ENCODE measurements at places on chromosomes 13 and 19.

- DNase-seq: no peak
Observed at GRCh38 chr13:92224052-92224821, 825.8 kb downstream of the GPC5 start.

DNA sequence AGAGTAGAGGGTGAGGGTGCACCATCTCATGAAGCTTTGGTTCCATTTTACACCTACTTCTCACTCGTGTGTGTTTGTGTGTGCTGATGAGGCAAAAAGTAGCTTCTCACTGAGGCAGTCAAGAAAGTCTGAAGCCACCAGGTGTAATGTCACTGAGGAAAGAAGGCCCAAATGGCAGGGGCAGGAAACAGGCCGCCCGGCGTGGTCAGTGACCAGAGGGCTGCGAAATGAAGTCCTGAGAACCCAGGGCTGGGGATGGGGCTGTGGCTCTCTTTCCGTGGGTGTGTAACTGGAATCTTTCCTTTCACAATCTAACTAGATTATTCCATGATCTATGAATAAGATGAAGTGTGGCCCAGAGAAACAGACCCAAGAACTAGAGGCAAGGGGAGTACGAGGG lies 25.5 kb upstream of the TFDP1 start:
- no peak for DNase-seq

- no peak for DNase-seq
Observed at GRCh38 chr19:31275068-31275334, 74.2 kb downstream of the TSHZ3 start.

GRCh38 chr13:110306340-110306959 lies 507 bp downstream of the COL4A1 start:
- DNase-seq: no peak

DNA sequence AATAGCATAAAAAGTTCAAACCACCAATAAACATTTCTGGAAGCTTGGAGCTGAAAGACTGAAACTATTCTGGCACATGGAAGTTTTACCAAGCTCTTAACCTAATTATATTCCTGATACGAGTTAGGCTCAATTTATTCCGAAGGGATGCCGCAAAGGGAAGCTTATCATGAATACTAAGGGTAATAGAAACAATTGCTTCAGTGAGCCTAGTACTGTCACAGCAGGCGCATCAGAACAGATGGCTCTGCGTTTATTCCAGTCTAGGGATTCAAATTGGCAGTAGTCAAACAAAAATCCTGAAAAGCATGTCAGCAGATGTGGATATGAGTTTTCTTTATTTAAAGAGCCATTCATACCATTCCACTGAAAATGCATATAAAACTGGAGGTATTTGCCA lies 779.5 kb downstream of the GPC5 start:
- no peak for DNase-seq

DNA sequence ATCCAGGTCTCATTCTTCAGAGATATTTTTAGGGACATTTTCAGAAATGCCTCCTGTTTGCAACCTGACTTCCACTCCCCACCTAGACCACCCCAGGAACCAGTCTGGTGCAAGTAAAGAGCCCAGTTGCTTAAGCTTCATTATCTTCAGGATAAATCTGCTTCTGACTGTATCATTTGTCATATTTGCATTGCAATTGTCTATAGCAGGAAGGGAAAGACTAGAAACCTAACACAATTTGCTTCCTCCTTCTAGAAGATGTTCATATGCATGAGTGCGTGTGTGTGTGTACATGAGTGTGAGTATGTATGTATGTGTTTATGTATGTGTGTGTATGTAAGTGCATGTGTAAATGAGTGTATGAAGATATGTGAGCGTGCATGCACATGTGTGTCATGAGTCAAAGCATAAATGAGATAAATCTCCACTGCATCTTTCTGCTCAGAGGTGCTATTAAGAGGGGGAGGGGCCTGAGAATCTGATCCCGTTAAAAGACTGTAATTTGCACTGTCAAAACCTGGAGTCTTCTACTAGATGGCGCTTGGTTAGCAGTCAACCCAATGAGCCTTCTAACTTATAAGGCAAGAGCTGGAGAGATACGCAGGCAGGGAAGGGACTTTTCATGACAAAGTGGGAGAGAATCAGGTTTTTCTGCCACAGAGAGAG lies 178.8 kb upstream of the KL start:
- no peak for DNase-seq

GRCh38 chr13:51682686-51683085 lies 98.4 kb downstream of the WDFY2 start:
- no peak for DNase-seq

GRCh38 chr13:38980750-38981078 lies 9.9 kb downstream of the STOML3 start:
- DNase-seq: no peak

- no peak for DNase-seq
Observed at GRCh38 chr19:41588497-41589209, 12.7 kb downstream of the CEACAM21 start.

DNA sequence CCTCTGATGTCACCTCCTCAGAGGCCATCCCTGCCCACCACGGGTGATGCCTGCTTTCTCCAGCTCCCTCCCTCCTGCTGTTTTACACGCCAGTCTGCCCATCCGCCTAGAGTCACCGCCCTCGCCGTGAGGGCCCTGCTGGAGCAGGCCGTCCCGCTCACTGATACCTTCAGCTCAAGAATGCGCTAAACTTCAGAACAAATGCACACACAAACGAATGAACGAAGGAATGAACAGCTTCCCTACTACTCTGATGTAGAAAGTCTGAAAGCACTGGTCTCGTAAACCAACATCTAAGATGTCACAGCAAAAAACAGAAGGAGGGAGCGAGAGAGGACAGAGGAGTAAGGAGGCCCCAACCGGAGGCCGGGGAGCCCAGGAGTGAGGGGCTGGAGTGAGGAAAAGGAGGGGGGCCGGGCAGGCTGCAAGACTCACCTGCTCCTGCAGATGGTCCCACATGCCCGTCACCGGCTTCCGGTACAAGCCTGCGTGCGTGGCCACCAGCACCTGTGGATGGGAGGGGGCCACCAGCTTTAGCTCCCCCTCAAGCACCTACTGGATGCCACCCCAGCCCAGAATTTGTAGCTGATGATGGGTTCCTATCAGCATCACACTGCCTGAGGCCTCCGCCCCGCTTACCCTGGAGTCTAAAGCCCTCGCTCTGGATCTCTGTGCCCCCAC lies 4.0 kb downstream of the PNKP start:
- DNase-seq: no peak

- DNase-seq: no peak
Observed at GRCh38 chr13:51146667-51147066, 35.6 kb upstream of the C13orf42 start.

GRCh38 chr13:106349080-106349931 lies 186.2 kb downstream of the EFNB2 start:
- no peak for DNase-seq

- DNase-seq: no peak
Observed at GRCh38 chr19:57465680-57466381, 8.9 kb upstream of the VN1R1 start.

- no peak for DNase-seq
Observed at GRCh38 chr19:29467824-29468401, 57.9 kb upstream of the VSTM2B start.

DNA sequence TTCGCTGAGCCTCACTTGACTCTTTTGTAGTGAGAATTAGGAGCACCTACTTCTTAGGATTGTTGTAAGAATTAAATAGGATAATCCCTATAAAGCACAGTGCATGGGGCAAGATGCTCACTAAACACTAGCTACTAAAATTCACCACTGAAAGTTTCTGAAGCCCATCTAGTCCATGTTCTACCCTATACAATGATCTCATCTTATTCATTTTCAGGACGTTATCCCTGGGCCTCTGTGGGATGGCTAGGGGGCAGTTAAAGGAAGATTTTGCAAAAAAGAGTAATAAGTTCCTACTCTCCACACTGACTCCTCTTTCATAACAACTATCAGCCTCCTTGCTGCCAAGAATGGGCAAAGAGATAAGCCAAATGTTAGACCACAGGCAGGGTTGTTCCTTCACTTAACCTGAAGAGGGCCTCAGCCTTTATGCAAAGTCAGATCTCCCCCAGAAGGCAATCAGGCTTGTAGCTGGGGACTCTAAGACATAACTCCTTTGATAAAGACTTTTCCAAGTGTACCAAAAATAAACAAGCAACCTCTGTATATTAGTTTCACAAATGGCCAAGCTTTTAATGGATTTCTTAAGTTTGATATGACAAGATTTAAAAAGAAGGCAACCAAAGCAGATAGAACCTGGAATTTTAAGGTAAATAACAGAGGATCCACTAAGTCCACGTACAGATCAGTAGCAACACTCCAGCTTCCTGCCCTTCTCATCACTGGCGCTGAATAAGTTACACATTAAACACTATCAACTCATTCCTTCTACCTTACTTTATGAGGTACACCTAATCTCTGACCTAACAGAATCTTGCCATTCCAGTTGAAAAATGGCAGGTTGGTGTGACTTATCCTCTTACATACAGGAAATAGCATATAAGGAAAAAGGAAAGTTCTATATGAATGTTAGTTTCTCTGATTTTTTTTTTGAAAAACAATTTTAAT lies 44.4 kb downstream of the ELF1 start:
- DNase-seq: peak; percentile 72

DNA sequence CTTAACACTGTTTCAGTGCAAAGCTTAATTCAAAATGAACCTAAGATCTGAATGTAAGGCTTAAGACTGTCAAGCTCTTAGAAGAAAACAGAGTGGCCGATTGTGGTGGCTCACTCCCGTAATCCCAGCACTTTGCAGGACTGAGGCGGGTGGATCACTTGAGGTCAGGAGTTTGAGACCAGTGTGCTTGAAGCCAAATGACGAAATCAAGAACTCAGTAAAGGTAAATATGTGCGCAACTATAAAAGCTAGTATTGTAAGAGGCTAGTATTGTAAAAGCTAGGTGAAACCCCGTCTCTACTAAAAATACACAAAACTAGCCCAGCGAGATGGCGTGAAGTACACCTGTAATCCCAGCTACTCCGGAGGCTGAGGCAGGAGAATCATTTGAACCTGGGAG lies 12.7 kb downstream of the ATP4B start:
- no peak for DNase-seq

DNA sequence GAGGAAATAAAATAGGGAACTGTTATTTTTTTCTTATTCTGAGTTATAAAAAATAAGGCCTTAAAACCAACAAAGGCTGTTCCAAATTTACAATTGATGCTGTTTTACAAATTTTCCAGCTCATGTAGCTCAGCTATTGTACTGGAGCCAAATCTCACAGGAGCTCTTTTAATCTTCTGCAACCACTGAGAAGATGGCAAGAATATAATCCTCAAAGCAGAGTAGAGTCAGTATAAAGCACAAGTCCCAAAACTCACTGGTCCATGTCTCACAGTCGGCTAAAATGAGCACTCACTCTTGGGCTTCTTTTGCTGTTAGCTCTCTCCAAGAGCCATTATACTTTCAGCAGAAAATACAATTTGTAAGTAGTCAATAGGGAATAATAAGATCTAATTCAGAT lies 1074.4 kb upstream of the PRR20A start:
- no peak for DNase-seq

DNA sequence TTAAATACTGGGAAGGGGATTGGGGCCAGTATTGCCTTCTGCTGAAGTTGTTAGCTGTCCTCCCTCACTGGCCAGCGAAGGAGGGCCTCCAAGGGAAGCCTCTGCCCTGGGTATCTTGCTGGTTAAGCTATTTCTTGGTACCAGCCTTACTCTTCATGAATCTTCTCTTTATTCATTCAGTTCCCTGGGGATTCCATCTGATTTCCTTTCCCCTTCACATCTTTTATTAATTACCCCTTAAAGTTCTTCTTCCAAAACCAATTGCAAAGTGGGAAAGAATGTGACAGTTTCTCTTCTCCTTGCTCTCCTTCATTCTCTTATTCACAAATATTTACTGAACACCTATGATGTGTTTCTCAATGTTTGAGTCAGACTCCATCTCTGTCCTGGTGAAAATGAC lies 36.7 kb upstream of the STK24 start:
- no peak for DNase-seq

GRCh38 chr13:27495551-27495950 lies 45.2 kb upstream of the MTIF3 start:
- DNase-seq: no peak

- DNase-seq: no peak
Observed at GRCh38 chr13:109401307-109401706, 385.1 kb downstream of the IRS2 start.

DNA sequence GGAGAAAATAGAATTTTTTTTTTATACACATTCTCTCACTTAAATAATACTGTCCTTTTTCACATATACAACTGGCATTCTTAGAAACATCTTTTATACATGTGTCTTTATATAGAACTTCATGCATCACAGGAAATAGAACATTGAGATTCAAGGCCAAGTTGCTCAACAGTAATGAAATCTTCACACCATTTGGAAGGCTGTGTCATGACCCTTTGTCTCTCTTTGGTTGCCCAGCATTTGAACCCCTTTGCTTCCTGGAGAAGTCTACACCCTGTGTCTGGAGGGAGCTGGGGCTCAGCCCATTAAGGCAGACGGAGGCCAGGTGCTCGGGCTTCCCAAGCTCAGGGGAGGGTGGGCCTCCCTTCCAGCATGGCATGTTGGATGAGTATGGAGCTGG lies 41.1 kb downstream of the B3GLCT start:
- no peak for DNase-seq

DNA sequence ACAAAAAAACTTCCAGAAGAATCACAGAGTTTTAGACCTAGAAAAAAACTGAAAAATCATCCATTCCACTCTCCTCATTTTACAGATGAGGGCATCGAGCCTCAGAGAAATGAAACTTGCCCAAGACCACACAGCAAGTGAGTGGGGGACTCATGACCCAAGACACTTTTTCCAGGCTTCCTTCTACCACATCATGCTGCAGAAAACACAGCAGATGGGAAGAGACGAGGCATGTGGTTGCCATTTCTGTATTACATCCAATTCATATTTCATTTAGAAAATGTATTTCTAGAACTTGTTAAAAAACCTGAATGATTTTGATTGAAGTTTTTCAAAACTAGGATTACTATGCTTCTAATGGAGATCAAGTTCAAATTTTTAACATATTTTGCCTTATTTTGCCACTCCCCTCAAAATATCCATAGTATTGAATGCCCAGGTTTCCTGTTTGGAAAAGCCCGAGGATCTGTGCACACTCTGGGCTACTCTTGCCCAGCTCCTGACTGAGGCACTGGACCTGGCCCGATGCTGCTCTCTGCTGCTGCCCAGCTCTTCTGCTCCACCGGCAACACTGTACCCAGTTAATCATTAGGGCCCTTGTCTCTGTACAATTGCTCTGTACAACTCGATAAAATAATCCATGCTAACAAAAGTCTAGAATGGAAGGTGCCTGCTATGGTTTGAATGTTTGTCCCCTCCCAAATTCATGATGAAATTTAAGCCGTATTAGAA lies 157.4 kb downstream of the EFNB2 start:
- DNase-seq: no peak

Data from CD4-positive, alpha-beta T cell (primary cell).